ENCODE measurements at places on chromosomes 13 and 19.

DNA sequence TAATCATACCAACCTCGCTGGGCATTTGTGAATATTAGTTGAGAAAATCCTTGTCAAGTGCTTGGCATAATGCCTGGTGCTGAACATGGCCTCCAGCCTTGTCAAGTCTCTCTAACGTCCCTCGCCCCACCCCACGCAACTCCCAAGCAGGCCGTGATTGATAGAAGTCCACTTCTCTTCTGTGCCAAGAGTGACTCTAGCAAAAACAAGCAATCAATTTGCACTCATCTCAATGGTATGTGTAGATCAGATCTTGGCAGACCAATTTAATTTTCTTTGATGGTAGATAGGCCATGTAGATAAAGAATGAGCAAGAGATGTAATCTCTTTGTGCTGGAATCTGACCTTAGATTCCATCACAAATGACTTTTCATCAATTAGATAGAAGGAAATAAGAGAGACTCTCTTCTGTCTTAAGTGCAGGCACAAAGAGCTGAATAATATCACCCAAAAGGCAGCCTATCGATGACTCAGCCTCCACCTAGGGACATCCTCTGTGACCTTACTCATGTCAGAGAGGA, 31.0 kb upstream of the KATNAL1 start:
- DNase-seq, result no peak

DNA sequence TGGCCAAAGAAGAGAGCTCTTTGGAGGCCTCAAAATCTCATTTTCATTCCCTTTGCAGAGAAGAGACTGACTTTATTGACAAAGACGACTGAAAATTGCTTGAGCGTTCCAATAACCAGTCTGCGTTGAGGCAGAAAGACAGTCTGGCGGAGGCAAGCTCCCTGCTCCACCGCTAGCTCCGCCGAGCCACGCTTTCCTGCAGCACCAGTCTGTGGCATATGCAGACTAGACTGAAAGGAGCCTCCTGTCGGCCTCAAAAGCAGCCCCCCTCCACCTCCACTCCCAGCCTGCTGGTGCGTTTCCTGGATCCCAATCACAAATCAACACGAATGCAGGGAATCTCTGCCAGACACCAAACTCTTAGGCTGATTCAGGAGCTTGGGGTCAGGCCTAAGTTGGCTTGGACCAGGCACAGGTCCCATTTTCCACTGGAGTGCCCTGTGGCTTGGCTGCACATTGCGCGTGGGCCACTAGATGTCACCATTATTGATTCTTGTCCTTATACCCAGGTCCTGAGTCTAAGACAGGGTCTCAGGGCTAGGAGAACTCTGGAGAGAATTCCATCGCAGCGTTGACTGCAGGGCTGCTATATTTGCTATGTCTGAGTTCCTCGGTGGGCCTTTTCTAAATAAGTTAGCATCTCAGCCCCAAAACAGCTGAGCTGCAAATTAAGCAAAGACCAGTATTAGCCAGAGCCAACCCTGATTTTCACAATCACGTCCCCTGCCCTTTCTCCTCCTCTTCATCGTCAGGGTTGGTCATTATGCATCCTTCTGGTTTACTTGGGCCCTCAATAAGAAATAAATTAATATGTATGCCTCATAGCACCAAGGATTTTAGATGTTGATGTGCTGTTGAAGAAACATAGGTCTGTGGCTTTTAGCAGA, 5.2 kb upstream of the ZNF507 start:
- DNase-seq, result no peak

DNA sequence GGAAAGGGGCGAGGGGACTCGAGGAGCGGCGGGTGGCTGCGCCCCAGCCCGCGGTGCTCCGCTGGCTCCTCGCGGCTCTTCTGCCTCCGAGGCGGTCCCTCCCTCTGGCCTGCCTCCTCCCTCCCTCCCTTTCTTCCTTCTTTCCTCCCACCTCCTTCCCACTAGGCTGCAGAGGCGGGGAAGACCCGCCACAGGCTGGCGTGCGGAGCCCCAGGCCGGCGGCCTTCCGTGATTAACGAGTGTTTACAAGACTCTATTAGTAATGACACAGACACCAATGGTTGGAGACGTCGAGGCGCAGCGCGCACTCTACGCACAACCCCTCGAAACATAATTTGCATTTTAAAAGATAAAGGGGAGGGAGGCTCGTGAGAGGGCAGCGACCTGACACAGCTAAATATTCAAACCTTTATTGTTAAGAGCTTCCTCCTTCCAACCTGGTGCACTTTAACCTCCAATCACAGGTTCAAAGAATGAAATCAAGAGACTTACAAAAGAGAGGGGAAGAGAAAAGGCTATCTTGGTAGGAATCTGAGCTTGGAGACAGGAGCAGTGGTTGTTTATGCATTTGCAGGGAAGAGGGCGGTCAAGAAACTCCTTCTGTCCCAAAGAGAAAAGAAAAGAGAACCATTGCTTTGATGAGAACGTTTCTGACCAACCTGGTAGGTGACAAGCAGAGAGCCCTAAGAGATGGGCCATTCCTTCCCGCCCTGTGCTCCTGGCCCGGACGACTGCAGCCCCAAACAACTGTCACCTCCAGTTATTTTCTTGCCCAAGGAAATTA, at the start of gene CDX2:
Gene CDX2, minus strand, starts transcription at position 234 of the 784 bp plus-strand sequence. CDS start 309 bp downstream, outside the sequence.
- no peak for DNase-seq

GRCh38 chr19:10667867-10668266, 13.7 kb downstream of the ILF3 start:
- no peak for DNase-seq

DNA sequence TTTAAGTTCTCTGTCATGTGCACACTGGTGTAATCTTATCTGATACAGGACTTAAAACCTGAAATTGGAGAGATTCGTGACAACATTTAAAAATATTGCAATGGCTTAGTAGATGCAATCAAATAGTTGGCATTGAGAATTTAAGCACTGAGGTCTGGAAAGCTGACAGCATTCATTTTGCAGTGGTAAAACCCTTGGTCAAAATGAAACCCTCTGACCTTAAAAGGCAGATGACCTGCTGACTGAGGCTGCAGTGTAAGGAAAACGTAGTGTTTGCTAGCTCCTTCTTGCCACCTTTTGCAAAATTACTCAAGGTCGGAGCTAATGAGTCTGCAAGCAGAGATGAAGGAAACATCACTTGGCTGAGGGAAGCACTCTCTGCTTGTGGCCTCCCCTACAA, 150.6 kb downstream of the KCTD12 start:
- DNase-seq, result no peak

DNA sequence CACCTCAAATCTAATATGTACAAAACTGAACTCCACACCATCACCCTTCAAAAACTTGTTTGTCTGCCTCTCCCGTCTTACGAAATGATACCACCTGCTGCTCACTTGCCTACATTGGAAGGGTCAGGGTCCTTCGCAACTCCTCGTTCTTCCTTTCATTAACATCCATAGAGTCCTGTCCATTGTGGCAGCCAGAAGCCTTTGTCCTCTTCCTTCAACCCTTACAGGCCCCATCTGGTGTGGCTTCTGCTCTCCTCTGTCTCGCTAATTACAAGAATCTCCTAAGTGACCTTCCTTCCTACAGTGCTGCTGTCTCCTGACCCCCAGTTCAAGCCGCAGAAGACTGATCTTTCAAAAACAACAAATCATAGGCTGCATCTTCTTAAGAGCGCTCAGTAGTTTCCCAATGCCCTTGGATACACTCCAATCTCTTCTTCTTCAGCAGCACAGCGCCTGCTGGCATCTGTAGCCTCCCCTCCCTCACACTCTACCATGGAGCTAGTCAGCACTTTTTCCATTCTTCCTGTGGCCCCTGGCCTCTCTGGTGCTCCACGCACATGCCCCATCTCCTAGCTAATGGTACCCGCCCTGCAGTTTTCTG, 382.7 kb downstream of the LIG4 start:
- DNase-seq, result no peak

- no peak for DNase-seq
These were observed 490 bp downstream of the ITPKC start for GRCh38 chr19:40717325-40717879.

GRCh38 chr19:18542941-18543813, at the start of gene FKBP8:
TSS of gene FKBP8 (minus strand) at chr19:18543573. CDS start at chr19:18541970, 1,603 bp downstream.
- DNase-seq, result peak; percentile 57

DNA sequence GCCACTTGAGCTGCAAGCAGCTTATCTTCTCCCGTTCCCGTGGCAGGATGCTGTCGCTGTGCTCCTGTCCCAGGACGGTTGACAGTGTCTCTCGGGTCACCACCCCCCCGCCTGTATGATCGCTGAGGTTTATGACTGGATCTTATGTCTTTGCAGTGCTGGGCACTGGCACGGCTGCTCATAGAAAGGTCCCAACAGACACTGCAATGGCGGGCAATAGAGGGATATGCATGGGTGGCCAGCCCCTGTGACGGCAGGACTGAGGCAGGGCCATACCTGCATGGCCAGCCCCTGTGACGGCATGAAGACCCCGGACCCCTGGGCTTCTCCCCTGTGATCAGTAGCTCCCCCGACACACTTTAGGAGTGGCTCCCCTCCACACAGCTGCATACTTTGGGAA, 307.2 kb downstream of the TEX29 start:
- DNase-seq, result no peak

- no peak for DNase-seq
These were observed 335.6 kb downstream of the RBM26 start for GRCh38 chr13:79070343-79070974.
